ENCODE measurements at places on chromosomes 13 and 19. TPM values are rescaled to one million over a fixed set of nuclear protein-coding genes. Genes with fewer than 3 reads are reported as not detected.

Gene ZNF382
- total RNA-seq, result 7.5 TPM

Gene MISP3
- 0.45 TPM for total RNA-seq

Gene KIR2DL1
- total RNA-seq, result not detected

Gene SPRED3
- 1.6 TPM for total RNA-seq

Gene ZNF548
- total RNA-seq, result 11.9 TPM

Gene SIGLEC14
- total RNA-seq, result not detected

DNA sequence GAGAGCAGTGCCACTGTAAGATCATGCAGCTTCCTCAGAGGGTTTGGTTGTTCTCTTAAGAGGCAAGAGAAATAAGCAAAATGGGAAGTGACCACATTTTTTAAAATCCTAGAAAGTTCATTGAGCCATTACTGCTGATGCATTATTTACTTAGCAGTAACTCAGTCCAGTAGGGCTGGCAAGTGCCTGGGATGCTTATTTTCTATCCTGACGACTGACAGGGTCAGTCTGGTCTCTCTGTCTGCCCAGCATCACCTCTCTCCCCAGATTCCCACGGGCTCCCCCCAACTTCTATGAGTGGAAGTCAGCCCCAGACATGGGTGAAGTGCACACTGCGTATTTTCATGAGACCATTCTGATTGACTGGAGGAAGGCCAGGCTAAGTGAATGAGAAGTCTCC, 10.4 kb downstream of the SHISA2 start:
- DNase-seq, result no peak

DNA sequence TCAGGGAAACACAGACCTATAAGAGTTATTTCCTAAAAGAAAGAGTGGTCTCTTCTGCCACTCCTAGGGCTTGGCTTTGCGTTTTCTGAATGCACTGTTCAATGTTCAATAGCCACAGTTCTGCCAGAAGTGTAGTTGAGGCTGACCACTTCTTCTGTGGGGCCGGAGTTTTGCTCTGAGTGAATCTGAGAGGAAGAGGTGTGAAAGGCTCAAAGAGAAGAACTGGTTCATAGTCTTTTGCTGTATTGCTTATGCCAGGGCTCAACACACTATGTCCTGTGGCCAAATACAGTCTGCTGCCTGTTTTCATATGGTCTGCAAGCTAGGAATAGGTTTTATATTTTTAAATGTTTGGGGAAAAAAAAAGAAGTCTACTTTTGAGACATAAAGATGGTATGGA, 128.2 kb downstream of the STOML3 start:
- DNase-seq, result no peak

DNA sequence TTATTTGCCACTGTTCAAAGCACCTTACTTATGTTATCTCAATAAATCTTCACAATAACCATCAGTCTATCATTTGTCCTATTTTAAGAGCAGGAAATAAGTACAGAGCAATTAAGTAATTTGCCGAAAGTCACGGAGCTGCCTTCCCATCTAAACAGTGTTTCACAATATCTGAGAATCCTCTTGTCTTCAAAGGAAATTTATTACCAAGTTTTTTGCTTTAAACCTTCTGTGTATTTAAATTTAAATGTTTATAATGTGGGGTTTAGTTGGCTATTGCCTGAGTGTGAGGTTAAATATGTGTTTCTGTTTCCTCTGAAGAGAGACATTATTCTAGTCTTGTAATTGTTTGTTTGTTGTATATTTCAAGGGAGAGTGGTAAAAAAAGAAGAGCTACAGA, 633.1 kb downstream of the EFNB2 start:
- no peak for DNase-seq

- no peak for DNase-seq
Observed at GRCh38 chr13:112452380-112453206, 76.4 kb downstream of the SPACA7 start.

DNA sequence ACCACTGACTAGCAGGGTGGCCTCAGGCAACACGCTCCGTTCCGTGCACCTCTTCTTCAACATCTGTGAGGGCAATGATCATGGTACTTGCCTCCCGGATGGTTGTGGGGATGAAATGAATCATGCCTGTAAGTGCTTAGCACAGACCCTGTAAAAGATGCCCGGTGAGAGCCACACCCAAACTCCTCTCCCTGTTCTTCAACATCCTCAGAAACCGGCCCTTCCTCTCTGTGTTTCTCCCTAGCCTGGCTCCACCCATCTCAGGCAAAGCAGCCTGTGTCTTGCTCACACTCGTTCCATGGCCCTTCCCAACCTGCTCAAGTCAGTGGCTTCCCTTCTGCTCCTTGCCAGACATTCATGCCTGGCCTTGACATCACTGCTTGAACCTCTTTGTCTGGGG, 5.8 kb upstream of the DMKN start:
- DNase-seq, result no peak

DNA sequence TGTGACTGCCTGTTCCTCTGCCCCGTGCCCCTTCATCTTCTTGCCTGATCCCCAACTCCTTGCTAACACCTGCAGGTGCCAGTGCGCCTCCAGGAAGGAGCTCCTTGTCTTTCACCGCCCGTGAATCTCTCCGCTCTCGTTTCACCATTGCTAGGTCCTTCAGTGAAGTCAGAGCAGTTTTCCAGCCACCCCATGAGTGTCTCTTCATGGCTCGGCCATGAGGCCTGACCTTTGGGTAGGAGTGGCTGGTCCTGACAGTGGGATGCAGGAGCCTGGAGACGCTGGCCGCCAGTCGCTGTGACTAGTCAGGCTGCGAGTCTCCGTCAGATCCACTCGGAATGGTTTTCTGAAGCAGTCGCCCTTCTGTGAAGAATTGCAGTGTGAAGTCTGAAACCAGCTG, 43.8 kb downstream of the ING1 start:
- no peak for DNase-seq

GRCh38 chr13:44412346-44412935, 38.8 kb downstream of the SERP2 start:
- DNase-seq, result no peak

DNA sequence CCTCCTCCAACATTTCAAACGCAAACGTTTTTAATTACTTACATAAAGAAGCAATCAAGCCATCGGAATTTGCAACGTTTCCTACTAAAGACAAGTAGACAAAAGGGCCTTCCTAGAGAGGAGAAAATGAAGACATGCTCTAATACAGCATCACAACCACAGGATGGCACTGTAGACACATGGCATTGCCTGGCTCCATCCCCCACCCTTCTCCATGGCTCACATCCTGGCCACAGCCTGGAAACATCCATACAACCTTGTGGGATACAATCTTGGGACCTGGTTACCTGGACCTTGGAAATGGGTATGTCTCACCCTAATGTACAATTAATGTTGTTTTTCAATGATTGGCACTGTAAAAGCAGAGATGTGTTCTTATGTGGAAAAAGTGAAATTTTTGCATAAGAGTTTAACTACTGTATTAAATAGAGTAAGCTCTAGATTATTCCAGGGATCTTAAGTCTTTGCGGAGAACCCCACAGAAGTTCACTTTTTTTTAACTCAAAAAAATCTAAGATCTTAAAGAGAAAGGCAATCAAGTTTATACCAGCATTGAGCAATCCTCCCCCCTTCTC, 21.5 kb downstream of the EBPL start:
- DNase-seq, result peak; percentile 53

GRCh38 chr13:25674371-25674770, 302.6 kb downstream of the ATP8A2 start:
- no peak for DNase-seq

DNA sequence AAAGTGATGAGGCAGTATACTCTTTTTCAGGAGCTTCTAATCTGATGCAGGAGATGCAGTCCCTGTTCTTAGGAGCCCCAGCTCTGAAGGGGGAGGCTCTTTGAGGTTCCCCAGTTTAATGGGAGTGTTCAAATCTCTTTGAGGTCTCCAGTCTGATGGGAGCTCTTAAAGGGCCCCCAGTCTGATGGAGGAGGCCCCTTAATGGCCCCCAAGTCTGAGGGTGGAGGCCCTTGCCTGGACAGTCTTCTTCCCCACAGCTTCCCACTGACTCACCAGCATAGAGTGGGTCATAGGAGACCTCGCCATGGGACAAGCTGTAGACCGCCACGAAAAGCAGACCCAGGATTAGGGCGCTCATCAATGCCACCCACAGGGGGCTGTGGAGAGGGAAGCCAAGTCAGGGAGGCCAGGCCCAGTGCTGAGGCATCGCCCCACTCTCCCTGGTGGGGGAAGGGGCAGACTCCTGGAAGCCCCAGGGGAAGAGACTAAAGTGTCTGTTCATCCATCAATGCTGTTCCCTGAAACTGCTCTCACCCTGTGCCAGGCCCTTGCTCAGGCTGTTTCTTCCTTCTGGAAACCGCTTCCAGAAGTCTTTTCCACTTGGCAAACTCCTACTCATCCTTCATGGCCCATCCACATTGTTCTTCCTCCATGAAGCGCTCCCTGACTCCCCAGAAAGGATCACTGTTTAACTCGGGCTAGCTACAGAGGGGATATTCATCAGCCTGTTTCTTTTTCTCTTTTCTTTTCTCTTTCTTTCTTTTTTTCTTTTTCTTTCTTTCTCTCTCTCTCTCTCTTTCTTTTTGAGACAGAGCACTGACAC, 2.1 kb downstream of the TM6SF2 start:
- DNase-seq, result no peak

GRCh38 chr19:16446724-16447368, 24.9 kb downstream of the EPS15L1 start:
- peak; percentile 69 for DNase-seq

- DNase-seq, result no peak
Observed at GRCh38 chr13:20832861-20833260, 59.1 kb upstream of the EEF1AKMT1 start.

DNA sequence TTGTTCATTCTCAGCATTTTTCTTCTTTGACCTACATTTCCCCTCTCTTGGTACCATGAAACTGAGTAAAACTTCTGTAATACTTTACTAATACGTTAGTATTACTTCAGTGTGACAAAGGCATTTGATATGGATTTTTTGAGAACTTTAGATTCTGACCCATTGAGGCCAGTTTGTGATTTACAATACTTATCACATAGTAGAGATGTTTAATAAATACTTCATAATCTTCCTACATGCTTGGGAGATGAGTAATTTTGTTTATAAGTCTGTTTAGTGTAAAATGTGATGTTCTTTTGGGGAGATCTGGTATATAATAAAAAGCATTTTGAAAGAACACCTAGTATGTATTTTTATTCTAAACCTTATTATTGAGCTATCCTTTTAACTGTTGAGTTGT, 29.7 kb downstream of the GTF2F2 start:
- DNase-seq, result no peak

- DNase-seq, result no peak
Observed at GRCh38 chr13:27018882-27019281, 152.7 kb downstream of the USP12 start.

DNA sequence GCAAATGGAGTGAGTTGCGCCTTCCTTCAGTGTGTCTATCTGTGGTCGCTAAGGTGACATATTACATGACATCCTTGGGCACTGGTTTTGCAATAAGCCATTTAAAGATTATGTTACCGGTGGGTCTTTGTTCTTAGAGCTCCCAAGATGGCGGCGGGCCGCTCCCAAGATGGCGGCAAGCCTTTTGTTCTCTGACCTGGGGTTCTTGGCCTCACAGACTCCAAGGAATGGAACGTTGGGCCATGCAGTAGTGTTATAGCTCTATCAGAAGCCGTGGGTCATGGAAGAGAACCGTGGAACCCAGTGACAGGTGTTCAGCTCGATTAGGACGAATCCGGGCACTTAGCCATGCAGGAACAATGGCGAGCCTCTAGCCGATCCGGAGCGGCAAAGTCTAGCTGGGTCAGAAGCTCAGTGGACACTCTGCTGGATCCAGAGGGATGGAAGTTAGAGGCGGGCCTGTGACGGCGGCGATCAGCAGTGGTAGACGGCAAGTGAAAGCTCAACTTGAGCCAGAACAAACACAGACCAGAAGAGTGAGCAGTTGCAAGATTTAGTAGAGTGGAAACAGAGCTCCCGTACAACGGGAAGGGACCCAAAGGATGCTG, 188.6 kb downstream of the TEX29 start:
- no peak for DNase-seq

Data from activated naive CD4-positive, alpha-beta T cell treated with anti-CD3 and anti-CD28 coated beads for 36 hours (primary cell).